ENCODE measurements at places on chromosomes 1 and 21.

GRCh38 chr1:44030605-44031251 lies 534 bp downstream of the SLC6A9 start:
- DNase-seq: peak; percentile 70

DNA sequence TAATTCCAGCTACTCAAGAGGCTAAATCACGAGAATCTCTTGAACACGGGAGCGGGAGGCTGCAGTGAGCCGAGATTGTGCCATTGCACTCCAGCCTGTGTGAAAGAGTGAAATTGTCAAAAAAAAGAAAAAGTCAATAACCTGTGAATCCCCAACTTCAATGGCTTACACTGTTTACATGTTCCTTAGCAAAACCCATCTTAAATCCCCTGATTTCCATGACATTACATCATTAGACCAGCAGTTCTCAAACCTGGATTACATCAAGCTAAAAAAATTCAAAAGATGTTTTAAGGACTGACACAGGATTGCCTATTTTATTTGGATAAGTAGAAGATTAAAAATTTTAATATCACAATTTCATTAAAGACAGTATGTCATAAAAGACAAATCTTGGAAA lies 12.4 kb downstream of the GPBP1L1 start:
- no peak for DNase-seq

GRCh38 chr1:197029749-197030148 lies 37.3 kb downstream of the F13B start:
- DNase-seq: no peak

- DNase-seq: no peak
These were observed 32.1 kb upstream of the ADORA3 start for GRCh38 chr1:111535256-111536191.

DNA sequence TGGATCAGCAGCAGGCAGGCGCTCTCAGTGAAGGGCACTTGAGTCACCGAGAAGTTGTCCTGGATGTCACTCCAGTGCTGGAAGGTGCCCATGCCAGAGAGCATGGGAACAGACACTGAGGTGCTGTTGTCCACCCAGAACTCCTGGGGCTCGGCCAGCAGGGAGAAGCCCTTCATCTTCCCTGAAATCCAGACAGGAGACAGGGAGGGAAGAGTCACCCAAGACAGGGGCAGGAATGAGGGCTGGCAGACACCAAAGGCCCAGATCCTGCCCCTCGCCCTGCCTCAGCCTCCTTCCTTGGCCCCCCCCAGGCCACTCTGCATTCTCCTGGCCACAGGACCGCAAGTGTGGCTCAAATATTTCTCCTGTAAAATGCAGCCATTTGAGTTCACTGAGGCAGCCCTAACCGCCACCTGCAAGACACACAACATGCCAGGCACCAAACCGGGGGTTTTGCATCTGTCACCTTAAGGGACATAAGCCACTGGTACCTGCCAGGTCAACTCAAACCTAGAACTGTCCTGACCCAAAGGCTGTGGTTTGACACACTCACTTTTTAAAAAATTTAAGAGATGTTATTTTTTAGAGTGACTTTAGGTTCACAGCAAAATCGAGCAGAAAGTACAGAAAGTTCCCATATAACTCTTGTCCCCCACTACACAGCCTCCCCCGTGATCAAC lies 7.8 kb downstream of the AGT start:
- no peak for DNase-seq

DNA sequence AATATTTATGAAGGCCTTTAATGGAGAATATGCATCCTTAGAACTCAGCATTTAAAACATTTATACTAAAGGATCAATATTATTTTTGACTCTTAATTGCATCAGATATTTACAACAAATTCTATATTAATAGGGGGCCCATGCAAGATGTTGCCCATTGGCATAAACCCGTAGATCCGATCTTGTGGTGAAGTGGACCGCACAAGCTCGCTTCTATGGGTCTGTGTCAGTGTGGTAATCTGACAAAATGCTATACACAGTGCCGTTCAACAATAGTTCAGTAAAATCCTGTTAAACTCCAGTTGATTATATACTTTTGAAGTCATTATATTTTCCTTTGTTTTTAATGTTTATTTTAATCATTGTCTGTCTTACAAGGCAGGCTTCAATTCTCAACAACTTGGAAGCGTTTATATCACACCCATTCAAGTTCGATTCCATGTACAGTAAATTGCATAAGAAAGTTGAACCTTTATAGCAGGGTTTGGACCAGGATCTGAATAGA lies 809.2 kb downstream of the USP25 start:
- no peak for DNase-seq

DNA sequence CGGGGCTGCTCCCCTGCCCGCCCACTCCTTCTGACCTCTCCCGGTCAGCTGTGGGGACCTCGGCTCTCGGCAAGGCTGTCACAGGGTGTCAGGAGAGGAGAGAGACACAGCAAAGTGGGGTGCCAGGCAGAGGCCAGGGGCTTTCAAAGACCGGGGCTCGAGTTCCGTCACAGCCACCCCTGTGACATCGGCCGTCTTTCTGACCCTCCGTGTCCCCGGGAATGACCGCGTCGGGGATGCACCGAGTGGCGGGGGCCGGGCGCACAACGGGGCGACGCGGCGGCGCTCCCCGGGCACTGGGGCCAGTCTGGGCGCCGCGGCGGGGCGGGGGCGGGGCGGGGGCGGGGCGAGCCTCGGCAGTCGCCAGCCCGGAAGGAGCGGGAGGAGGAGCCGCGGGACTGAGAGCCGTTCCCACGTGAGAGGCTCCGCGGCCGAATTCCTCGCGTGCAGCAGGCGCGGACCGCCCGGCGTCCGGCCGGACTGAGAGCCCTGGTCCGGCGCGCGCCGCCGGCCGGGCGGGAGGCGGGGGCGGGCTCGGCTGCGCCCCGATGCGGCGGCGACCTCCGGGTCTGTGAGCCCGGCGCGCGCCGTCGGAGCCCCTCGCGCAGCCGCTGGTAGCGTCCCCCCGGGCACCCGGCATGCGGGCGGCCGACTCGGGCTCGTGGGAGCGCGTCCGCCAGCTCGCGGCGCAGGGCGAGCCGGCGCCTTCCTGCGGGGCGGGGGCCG lies 229.7 kb upstream of the TMEM51 start:
- no peak for DNase-seq

- DNase-seq: no peak
These were observed 256.8 kb downstream of the MATN1 start for GRCh38 chr1:30466610-30467009.

GRCh38 chr21:41460578-41461527 lies 34.8 kb downstream of the MX1 start:
- no peak for DNase-seq

DNA sequence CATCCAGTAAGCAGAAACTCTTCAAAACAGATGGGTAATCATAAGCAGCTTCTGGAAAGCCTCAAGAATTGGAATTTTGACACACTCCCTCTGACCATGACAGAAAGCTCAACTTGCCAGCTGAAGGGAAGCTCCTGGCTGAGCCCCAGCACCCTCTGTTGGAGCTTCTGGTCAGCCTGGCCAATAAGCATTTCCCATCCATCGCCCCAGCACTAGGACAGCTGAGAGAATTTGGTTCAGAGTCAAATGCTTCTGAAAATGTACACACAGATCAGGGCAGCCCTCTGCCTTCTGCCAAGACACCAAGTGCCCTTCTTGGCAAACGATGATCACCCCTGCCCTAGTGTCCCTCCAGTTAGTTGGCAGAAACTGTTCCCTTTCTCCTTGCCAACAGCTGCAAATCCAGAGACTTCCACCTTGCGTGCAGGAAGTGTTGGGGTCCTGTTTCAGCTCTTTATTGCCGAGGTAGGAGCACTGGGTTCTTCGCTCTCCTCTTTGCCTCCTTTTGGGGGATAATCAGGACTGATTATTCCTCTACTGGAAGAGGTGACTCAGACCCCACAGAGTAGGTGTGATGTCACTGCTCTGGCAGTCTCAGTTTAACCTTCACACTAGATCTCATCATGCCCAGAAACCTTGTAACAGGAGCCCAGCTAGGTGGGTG lies 11.9 kb downstream of the PIGV start:
- DNase-seq: peak; percentile 66

GRCh38 chr21:41611966-41612606 lies 104.1 kb upstream of the TMPRSS2 start:
- DNase-seq: peak; percentile 60

Measured in NCI-H2029 treated with DMSO at 0.1 percent for 48 hours (cell line).